ENCODE measurements at places on chromosomes 2 and 18.
A peak's percentile ranks its signal among the peaks of the same experiment; 100 is the strongest.

DNA sequence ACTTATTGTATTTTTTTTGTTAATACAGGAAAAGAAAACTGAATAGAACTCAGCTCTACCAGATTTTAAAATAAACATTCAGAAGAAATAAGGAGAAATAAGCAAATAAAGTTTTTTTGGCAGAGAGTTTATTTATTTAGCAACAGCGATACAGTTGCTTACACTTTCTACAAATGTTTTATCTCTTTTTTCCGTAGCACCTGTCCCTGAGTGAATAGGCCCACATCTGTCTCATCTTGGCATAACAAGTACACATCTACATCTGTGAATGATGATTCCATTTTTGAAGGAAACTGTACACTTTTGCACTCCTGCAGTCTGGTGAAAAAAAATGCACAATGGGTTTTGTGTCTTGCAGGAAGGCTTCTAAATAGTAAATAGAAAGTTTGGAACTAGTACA is 783.6 kb upstream of the ZEB2 start:
- DNase-seq, result no peak

DNA sequence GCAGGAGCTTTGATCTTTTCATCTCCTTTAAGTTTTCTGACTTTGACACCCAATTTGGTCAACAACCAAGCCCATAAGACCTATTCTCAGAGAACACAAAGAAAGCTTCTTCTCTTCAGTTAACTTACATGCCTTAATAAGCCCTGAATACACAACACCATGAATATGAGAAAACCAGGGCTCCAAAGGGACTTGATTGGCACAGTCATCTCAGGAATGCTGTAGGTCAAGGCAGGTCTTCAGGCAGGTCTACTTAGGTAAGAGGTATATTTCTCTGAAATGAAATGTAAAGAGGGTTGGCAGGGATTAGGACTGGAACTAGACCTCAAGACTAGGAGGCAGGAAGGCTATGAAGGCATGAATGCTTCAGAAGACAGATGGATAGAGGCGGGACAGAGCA is 24.4 kb upstream of the EIF2AK3 start:
- DNase-seq, result no peak

- no peak for DNase-seq
These were observed 440.9 kb upstream of the CELF4 start for GRCh38 chr18:38006541-38006940.

- no peak for DNase-seq
These were observed 73.0 kb upstream of the CYRIA start for GRCh38 chr2:16738361-16739225.

GRCh38 chr2:240400371-240401161 is 34.9 kb upstream of the GPC1 start:
- no peak for DNase-seq

- DNase-seq, result no peak
These were observed 73.1 kb upstream of the RBMS1 start for GRCh38 chr2:160566717-160567116.

DNA sequence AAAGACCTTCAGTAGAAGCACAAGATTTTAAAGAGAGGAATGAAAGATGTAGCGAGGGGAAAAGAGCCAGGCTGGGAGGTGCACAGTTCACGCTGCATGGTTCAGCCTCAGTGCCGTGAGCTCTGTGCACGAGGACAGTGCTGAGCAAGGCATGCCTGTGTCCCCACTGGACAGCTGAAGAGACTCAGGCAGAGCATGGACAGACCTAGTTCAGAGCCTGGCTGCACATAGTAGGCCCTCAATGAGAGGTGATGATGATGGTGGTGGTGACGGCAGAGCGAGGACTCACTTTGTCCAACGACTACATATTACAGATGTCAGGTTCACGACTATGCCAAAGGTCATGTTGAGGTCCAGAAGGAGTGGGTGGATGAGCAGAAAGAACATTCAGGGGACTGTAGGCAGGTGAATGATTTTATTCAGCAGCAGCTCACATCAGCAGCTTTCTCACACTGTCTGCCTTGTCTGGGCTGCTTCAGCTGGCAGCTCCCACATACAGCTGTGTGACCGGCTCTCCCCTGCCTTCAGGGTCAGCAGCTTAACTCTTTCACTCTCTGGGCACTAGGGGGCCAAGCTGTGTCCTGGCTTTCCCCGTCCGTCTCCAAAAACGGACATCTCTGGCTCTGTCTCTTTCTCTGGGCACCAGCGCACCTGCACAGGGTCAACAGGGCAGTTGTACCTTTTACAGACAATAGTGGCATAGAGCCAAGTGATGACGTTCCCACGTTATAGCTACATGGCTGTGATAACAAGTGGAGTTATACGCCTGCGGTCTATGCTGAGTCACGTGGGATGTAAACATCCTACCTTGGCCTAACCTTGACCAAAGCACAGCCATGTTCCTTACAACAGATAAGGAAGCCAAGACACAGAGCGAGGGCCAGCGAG is 128.8 kb upstream of the MSH6 start:
- peak; percentile 28 for DNase-seq

- DNase-seq, result peak; percentile 34
These were observed 137.3 kb upstream of the NFATC1 start for GRCh38 chr18:79258447-79258846.

- DNase-seq, result no peak
These were observed 137.3 kb upstream of the PID1 start for GRCh38 chr2:229408356-229408755.

DNA sequence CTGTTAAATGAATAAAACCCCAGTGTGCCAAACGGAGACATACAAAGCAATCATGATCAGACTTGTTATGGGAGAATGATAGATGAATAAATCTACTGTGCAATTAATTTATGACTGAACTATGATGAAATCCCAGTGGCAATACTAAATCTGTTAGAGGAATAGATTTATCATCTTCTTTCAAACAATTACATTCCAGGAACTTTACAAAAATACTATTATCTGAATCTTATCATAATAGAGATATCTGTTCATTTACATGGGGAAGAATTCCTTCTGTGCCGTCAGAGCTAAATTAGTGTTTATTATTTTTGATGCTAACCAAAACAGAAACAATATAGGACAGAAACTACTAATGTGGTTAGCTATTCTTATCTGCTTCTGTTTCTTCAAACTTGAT is 208.5 kb downstream of the CAMKMT start:
- no peak for DNase-seq

DNA sequence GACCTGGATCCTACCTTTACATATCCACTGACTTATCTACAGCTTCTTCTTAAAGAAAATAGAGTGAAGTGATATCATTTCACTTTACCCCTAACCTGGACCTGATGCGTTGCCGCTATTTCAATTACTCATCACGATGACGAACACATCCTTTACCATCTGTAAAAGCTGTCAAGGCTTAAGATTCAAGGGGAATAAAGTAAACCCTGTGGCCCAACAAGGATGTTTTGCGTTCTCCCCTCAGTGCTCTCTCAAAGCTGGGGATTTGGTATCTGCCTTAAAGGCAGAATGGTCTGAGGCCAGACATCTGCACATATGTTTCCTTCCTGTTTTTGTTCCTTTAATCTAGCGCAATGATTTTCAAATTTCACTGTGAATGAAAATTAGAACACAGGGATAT is 100.1 kb upstream of the KLF7 start:
- no peak for DNase-seq

GRCh38 chr2:149735237-149735958 is 147.8 kb upstream of the MMADHC start:
- no peak for DNase-seq

- peak; percentile 64 for DNase-seq
These were observed 66.8 kb upstream of the ASAP2 start for GRCh38 chr2:9139491-9140443.

DNA sequence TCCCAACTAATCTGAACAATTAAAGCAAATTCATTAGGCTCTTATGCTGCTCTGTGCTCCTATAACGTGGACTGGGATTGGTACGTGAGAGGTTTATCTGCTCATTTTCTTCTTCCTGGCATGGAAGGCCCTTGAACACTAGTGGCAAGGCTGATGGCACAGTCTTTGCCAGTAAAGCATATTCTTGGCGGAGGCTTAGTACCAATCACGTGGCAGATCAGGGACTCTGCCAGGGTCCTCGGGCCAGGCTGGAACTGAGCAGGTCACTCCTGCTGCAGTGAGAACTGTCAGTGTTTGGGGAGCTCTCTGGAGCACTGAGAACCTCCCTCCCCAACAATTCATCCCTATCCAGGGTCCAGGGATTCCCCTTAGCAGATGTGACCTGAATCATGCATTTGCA is 3.7 kb upstream of the ALPK2 start:
- DNase-seq, result no peak

DNA sequence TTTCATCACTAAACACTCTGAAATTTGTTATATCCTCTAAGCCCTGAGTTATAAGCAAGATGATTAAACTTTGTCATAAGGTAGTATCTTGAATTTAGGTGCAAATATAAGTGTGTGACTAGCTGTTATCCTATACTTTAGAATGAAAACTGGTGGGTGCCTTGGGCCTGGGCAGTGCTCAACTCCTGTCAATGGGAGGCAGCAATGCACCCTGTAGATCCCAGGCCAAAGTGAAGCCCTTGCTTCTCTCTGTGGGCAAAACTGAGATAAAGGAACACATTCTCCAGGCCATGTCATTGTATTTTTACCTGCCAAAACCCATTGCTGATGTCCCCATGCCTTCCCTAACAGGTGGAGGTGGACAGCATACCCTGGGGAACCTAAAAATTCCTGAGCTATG is 525.2 kb downstream of the TNS1 start:
- DNase-seq, result no peak

DNA sequence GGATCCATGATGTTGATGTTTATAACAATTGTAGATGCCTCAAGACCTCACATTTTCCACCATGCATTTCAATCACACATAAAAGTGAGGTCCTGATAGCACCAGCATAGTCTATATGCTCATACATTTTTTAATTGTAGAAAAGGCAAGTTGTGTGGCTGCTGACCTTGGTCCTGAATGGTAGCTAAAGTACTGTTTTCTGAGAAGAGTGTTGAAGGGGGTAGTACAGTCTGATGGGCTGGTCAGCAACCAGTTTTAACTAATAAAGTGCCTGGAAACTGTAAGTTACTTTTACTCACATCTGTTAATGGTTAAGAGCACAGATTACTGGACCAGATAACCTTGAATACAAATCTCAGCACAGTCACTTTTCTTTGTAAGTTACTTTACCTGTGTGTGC is 15.9 kb downstream of the ZNF638 start:
- DNase-seq, result no peak

DNA sequence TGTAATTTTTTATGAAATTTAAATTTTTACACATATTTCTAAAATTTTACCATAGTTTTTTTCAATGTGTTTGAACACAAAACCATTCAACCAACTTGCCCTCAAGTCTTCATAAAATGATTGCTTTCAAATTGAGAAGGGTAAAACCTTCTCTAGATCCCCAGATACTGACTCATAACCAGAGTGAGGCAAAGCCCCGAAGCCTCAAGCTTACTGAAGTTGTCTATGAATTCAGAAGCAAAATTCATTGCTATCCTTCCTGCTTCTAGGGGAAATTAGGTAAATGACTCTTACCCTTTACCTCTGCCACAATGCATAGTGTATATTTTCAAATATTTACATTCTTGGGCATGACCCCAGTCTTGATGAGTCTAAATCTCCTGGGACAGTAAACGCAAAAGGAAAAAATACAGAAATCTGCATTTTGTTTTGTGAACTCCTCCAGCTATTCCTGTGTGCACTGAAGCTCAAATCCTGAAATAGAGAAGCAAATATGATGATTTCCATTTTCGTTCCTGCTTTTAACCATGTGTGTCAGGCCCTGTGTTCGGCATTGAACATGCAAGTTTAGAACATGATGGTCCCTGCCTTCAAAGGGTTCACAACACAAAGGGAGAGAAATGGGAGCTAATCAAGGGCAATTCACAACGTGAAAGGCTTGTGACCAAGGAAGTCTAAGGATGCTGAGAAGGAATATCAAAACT is 246.3 kb downstream of the SUCLG1 start:
- DNase-seq, result peak; percentile 63

- peak; percentile 58 for DNase-seq
These were observed 178.0 kb downstream of the DLGAP1 start for GRCh38 chr18:4276953-4277585.

- DNase-seq, result peak; percentile 94
These were observed 3.1 kb upstream of the MOB1A start for GRCh38 chr2:74181739-74182138.

- no peak for DNase-seq
These were observed 71.5 kb upstream of the CTDP1 start for GRCh38 chr18:79608069-79608468.

DNA sequence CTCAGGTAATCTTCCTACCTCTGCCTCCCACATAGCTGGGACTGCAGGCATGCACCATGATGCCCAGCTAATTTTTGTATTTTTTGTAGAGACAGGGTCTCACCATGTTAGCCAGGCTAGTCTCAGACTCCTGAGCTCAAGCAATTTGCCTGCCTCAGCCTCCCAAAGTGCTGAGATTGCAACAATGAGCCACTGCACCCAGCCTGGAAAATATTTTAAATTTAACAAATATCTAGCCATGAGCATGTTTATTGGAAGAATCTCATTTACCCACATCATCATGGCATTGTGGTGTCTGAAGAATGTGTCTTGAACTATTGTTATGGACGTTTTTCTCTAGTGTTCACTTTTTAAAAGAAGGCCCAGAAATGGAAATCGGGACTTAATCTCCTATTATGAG is 231.8 kb downstream of the MBD5 start:
- no peak for DNase-seq

DNA sequence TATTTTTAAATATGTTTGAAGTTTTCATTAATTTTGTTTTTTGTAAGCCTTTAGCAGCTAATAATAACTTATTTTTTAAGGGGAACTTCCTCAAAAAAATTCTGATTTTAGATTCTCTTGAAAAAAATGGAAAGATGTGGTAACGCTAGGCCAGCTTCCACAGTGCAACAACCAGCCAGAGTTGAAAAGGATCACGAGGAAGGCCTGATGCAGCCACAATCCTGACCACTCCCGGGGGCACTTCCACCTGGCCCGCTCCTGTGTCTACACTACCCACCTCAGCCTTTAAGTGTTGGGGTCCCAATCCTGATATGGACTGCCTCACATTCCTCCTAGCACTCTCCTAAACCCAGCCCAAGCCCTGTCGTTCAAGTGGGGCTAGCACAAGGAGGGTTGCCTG is 101.1 kb downstream of the TMEM17 start:
- DNase-seq, result no peak

DNA sequence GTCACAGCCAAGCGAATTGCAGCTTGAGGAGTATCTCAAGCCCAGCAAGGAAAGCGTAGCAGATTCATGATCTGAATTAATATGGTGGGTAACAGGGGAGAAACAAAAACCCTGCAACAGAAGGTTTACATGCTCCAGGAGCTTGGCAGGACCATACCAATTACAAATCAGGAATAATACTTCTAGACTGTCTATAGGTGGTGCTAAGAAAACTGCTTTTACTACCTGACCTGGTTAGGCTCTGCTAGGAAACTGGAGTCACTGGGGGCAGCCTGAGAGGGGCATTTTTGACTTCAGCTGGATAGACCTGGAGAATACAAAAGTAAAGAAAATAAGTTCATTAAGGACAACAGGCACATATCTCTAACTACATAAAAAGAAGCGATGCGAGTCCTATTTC is 24.6 kb upstream of the SPOPL start:
- DNase-seq, result no peak

- DNase-seq, result peak; percentile 22
These were observed 206.3 kb upstream of the GYPC start for GRCh38 chr2:126449677-126450076.

GRCh38 chr2:17892770-17893534 is 14.5 kb downstream of the KCNS3 start:
- DNase-seq, result no peak

Measured in GM12865 (cell line).